Activated T-helper 1 cell treated with anti-CD3 and anti-CD28 coated beads, Interleukin-2, amount 50 U/mL, for 16 hours (primary cell): ENCODE measurements at places on chromosomes 3 and 15.

DNA sequence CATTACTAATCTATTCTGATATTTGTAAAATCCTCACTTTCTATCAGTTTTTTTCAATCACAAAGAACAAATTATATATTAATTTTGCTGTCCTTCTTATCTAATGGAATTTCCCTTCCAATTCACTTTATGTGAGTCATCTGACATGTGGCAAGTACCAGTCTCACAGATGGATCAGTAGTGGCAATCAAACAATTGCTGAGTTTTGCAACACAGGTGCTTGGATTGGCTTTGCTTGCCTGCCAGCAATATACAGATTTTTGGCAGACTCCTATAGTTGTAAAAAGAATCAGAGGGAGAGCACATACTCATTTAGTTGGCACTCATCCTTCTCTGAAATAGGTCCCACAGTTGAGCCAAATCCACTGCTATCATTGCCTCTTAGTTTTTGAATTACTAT, 83.7 kb downstream of the BCHE start:
- DNase-seq, result no peak

GRCh38 chr3:193837347-193837827, 244.4 kb downstream of the OPA1 start:
- DNase-seq, result no peak

DNA sequence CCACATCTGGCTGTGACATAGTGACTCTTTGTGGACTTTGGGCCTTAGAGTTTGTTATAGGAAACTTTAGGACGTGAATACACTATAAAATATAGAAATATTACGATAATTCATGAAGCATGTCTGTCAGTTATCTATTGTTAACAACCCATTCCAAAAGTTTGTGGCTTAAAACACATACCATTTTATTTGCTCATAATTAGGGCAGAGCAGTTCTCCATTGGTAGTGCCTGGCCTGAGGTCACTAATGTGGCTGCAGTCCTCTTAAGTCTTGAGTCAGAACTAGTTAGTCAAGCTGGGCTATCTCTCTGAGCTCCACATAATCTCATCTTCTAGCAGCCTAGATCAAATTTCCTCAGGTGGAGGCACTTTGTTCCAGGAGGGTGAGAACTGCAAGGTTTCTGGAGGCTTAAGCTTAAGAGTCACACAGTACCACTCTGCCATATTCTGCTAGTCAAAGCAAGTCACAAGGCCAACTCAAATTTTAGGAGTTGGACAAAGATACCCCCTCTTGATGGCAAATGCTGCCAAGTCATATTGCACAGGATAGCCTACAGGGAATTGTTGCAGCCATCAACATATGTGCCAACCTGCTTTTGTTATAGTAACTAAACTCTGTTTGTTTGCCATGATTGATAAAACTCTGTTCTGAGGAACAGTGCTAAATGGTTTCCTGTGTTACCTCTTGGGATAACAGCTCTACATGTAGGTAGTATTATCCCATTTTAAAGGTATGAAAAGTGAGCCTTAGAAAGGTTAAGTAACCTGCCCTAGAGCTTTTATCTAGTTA, 8.7 kb downstream of the ATXN7 start:
- no peak for DNase-seq

DNA sequence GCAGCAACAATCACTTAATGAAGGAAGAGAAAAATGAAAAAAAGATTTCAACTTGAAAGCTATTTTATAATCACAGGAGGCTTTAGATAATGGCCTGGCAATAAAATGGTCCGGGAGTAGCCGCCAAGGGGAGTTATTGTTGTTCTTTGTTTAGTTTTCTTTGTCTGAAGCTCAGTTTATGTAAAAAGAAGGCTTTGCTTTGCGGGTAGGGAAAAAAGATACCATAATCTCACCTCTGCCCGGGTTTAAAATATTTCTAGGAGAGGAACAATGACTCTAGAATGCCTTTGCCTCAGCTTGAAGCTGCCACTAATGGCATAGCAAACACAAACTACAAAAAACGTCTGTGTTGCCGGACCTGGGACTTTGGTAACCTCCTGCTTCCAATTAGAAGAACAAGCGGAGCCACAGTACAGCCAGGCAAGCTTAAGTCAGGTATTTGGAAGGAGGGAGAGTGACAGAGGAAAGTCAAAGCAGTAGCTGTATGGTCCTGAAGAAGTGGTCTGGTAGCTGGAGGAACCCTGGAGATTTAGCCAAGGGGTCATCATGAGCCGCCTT, 764.5 kb downstream of the TUSC7 start:
- DNase-seq, result no peak

- DNase-seq, result no peak
These were observed 73.1 kb downstream of the NR2E3 start for GRCh38 chr15:71883447-71883846.

DNA sequence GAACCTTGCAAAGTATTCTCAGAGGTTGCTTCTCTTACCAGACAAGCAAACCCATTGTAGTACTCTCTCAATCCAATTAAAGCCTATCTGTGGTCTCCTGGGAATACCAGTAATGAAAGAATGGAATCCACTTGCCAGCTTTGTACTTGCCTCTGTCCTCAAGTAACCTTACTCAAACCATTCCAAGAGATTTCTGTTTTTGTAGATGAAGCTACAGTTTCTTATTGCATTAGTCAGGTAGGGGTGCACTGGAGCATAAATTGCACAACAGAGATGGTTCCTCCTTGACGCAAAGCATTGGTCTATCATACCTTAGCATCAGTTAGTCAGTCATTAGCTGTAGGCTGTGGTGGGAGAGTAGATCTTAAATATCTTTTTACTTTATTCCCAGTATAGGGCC, 52.9 kb downstream of the BTLA start:
- no peak for DNase-seq

- no peak for DNase-seq
These were observed 244.3 kb downstream of the NR2F2 start for GRCh38 chr15:96574782-96575181.

- DNase-seq, result no peak
These were observed 160.7 kb downstream of the OR4M2 start for GRCh38 chr15:22240986-22241385.

- no peak for DNase-seq
These were observed 80.1 kb downstream of the DNAH12 start for GRCh38 chr3:57464011-57464410.

- DNase-seq, result peak; percentile 50
These were observed 2.5 kb downstream of the EFCC1 start for GRCh38 chr3:129003578-129004112.

DNA sequence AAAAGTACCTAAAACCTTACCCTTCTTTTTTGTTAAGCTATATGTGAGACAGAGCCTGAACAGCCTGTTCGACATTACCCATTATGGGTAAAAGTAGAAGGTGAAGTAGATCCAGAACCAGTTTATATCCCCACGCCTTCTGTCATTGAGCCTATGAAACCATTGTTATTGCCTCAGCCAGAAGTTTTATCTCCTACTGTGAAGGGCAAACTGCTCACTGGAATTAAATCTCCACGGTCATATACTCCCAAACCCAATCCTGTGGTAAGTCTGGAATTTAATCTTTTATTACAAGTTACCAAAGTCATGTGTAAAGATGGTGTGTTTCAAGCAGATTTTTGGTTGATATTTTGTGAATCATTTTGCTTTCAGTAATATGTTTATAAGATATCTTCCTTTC, 47.1 kb upstream of the MAPKBP1 start:
- no peak for DNase-seq

- no peak for DNase-seq
These were observed 1.1 kb upstream of the VIPR1 start for GRCh38 chr3:42501321-42501680.

DNA sequence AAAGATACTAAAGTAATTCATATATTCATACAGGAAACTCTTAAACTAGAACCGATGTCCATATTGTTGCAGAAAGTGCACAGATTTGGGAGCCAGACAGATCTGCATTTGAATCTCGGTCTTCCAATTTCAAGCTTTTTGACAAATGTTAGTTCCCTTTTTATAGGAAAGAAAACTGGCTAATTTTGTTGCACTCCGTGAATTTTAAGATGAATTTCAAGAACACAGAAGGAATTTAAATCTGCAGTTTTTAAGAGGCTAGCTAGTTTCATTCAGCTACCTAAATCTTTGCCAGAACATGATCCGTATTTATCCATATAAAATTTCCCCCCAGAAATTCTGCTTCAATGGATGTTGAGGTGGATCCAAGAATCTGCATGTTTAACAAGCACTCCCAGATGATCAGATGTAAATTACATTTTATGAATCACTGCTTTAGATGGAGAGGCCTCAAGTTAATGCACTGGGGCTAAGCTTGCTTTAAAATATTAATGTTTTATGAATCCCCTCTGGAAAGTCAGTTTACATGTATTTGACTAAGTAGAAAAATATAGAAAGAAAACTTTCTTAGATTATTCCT, 1296.3 kb upstream of the CADM2 start:
- DNase-seq, result no peak

DNA sequence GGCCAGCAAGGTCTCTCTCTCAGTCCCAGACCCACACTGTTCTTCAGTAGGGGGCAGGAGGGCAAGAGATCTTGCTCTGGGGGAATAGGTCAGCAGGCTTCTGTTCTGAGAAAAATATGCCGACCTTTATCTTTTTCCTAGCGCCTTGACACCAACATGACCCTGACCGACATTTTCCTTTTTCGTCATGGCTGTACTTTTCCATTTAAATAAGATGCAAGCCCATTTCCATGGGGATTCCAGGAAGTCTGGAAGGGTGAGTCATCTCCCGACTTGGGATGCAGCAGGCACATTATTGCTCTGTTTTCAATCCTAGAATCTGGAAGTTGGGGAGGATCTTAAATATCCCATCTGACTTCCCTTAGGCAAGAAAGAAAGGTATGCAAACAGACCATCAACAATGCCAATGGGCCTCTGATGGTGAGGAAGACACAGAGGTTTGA, 261.5 kb upstream of the LRTM1 start:
- DNase-seq, result no peak

GRCh38 chr3:18295171-18295920, 129.8 kb downstream of the SATB1 start:
- DNase-seq, result no peak

DNA sequence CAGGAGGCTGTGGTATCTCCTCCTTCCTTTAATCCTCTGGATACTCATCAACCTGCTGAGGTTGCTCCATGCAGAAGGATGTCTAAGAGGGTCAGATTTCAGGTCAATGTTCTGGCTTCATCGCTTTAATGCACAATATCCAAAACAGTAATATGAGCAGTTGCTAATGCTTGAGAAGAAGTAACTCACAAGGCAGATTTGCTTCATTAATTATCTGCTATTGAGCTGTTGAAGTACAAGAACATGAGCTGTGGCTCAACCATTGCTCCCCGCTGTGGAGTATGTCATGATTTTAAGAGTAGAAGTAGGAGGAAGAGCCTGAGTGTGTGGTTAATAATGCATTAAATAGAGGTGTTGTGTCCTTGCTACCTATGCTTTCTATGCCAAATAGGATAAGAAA, 1412.9 kb upstream of the ALCAM start:
- DNase-seq, result no peak

DNA sequence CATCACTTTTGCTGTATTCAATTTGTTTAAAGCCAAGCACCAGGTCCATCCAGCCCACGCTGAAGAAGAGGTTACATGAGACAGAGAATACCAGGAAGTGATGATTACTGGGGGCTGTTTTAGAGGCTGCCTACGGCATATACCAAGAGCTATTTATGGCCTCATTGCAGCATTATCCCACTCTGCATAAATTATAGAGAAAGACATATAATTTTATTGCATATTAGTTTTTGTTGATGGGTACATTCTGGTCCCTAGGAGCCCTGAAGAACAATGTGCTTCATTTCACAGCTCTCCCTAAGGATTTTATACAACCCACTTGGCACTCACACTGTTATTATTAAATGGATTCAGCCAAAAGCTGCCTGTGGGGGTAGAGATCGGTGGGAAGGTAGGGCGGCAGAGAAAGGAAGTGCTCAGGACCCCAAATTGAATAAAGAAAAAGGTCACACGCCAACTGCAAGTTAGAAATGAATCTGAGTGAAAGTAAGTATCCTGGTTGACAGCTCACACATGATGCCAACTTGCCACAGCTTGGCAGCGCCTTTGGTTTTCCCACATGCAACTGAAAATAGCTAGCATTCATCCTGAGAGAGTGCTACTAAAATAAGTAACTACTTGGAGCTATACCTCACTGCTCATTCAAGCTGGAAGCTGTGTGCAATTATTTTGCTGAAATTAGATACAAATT, 73.7 kb downstream of the CCNL1 start:
- DNase-seq, result no peak

DNA sequence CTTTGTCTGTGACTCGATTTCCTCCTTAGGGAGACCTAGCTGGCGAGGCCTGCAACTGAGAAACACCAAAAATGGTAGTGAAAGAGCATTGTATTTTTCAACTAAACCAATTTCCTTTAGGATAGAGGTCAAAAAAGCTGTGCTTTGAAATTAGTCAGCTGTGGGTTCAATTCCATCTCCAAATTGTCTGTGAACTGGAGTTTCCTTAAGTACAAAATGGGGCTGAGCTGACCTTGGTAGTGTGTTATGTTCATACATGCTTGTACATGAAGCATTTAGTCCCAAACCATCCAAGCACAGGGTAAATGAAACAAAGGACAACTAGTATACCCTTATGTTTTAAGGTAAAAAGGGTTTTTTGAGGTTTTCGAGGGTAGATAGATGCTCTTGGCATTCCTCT, 99.3 kb downstream of the RARB start:
- no peak for DNase-seq

GRCh38 chr3:19065027-19065426, 83.3 kb upstream of the KCNH8 start:
- no peak for DNase-seq

DNA sequence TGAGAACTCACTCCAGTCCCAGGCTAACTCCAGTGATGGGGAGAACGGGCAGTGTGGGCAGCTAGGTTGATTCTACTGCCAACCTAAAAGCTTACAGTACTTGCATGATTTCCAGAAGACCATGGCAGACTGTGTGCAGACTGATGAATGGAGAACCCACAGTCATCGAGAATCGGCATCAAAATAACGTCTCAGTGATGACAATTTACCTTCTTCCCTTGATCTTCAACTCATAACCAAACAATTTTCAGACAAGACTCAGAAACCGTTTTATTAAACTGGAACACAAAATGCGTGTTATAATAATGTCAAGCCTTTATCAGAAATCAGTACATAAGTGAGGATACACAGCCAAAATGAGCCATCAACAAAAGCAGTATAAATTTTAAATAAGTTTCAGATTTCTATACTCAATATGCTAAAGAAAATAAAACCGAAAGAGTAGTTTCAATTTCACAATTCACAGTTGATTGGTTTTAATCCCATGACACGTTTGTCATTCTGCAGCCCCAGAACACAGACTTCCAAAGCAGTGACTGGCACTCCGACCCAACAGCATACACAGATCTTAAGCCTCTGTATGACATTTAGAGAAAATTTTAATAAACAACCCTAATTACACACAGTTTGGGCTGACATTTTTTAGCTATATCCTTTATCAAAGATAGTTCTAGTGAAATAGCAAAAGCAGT, 54.5 kb downstream of the ZMAT3 start:
- no peak for DNase-seq

DNA sequence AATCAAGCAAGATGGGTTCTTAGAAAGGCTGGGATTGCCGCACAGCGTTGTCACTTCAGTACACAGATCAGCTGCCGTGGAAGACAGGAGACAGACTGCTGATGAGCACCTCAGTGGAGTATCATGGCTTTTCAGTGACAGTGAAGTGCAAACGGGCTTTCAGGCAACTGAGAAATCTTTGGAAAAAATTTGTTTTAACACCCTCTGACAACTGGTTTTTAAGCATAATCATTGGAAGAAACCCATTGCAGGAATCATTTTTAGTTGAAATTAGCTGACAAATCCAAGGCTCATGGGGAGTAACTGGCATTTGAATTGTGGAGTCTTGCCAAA, 418.8 kb downstream of the OTOL1 start:
- no peak for DNase-seq
